Effector CD8-positive, alpha-beta T cell (primary cell): ENCODE measurements at places on chromosomes 5 and 9.

GRCh38 chr9:87885484-87886189 lies 3.0 kb downstream of the SPATA31E1 start:
- no peak for DNase-seq

- no peak for DNase-seq
These were observed 175.8 kb upstream of the GAS1 start for GRCh38 chr9:87122947-87123685.

GRCh38 chr5:124726631-124727362 lies 19.6 kb downstream of the ZNF608 start:
- no peak for DNase-seq

DNA sequence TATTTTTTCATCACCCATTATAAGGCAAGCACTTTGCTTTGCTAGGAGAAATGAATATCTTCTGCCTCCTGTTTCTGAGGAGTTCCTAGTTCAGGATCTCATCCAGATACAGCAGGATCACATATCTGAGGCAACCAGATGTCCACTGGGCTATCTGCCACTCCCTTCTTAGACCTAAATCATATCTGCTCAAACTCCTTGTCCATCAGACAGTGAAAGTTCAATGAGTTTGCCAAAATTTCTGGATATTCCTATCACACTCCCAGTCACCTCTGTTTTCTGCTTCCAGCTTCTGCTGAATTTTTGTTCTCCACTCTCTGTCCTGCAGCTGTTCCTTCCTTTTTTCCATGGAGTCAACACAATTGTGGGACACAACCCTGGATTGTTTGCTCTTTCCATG lies 54.2 kb upstream of the BASP1 start:
- no peak for DNase-seq

DNA sequence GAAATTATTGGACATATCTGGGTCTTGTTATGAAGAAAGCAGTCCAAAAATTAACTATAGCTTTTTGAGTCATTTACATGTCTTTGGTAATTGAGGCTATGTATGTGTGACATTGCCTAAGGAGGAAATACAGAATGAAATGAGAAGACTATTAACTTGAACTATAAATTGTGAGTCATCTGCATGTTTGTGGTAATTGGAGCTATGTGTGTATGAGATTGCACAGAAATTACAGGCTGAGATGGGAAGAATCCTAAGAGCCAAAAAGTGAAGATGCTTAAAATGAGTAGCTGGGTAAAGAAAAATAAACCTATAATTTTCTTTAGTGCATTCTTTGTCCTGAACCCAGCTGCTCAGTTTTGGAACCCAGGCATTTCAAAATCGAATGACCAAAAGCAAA lies 747.6 kb upstream of the EDIL3 start:
- no peak for DNase-seq

- no peak for DNase-seq
These were observed 2.8 kb upstream of the TEX10 start for GRCh38 chr9:100355561-100355960.

DNA sequence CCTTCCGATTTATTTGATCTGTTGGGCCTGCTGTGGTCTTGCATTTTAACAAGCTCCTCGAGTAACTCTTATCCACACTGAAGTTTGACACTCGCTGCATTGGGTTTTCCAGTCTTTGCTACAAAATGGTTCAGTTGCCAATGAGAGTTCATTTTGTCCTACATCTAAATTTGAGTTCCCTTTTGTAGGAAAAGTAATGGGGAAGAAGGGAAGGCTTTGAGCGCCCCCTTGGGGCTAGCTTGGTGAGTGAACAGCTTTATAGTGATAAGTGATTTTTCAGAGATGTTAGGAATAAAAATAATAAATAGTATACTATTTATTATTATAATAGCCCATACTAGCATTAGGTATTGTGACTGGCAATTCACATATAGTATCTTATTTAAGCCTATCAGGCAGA lies 89.9 kb upstream of the GNAQ start:
- DNase-seq, result peak; percentile 11

DNA sequence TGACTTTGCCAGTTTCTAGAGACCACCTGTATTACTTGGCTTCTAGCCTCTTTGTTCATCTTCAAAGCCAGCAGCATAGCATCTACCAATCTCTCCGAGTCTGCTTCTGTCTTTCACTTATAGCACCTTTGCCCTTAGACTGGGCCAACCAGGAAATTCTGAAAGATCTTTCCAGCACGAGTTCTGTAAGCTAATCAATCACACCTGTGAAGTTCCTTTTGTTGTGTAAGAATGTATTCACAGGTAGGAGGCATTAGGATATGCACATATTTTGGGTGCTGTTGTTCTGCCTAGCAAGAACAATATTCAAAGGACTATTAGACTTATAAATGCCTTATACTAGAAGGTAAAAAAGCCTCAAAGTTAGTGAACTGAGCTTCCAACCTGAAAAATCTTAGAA lies 232.1 kb downstream of the CDH12 start:
- no peak for DNase-seq

GRCh38 chr5:149677731-149678130 lies 52.4 kb upstream of the PPARGC1B start:
- no peak for DNase-seq

GRCh38 chr9:84277646-84278045 lies 62.9 kb downstream of the SLC28A3 start:
- DNase-seq, result no peak

DNA sequence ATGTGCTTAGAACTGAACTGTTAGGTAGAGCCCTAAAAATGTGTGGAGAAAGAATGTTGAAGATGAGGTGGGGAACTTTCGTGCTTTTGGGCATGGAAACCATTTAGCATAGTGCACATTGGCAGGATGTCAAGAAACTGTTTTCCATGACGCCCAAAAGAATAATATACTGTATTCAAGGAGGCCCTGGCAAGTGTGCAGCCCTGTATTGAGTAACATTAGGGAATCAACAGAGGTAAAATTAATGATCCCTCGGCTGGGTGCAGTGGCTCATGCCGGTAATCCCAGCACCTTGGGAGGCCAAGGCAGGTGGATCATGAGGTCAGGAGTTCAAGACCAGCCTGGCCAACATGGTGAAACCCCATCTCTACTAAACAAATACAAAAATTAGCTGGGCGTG lies 20.9 kb upstream of the PLIN2 start:
- DNase-seq, result no peak

GRCh38 chr5:113607361-113607760 lies 93.9 kb downstream of the YTHDC2 start:
- DNase-seq, result no peak

DNA sequence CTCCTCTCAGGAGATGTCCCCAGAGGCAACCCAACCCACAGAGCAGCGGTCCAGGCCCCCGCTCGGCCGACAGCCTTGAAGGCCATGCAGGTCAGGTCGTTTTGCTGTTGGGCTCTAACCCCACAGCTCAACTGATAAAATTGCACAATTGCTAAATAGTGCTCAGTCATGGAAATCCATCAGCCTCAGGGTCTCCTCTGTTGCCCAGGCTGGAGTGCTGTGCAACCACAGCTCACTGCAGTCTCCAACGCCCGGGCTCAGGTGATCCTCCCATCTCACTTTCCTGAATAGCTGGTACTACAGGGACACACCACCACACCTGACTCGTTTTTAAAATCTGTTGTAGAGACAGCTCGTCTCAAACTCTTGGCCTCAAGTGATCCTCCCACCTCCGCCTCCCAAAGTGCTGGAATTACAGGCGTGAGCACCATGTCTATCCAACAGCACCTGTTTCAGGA lies 18.3 kb downstream of the BRD3OS start:
- no peak for DNase-seq

- peak; percentile 17 for DNase-seq
These were observed 100.6 kb upstream of the SELENOP start for GRCh38 chr5:42912184-42912798.
